Smooth muscle cell of the coronary artery (primary cell): ENCODE measurements at places on chromosomes 1 and 21. TPM values are rescaled to one million over a fixed set of nuclear protein-coding genes. Genes with fewer than 3 reads are reported as not detected.

The DAB1 gene
- 0.23 TPM in 1 of 2 replicates, not detected in the other for total RNA-seq

The TAS1R1 gene
- 0.12 and 0.15 TPM in 2 replicates for total RNA-seq

The ROR1 gene
- total RNA-seq, result 7.4 and 15.1 TPM in 2 replicates

The TTC22 gene
- not detected in 2 replicates for total RNA-seq

The LEMD1 gene
- total RNA-seq, result not detected in 2 replicates

The TMEM200B gene
- total RNA-seq, result 1.7 and 9.2 TPM in 2 replicates

The NAV1 gene
- total RNA-seq, result 6.9 and 26.6 TPM in 2 replicates

The OVAAL gene
- not detected in 2 replicates for total RNA-seq

The SH3D21 gene
- total RNA-seq, result 2.7 and 3.2 TPM in 2 replicates

The PHACTR4 gene
- total RNA-seq, result 1.9 and 4.3 TPM in 2 replicates

The TFF2 gene
- total RNA-seq, result not detected in 2 replicates

The HHAT gene
- 1.1 and 3.9 TPM in 2 replicates for total RNA-seq

The SPRR3 gene
- not detected in 2 replicates for total RNA-seq

The PTGS2 gene
- 3.5 and 20.8 TPM in 2 replicates for total RNA-seq

The ECM1 gene
- 7.6 and 8.4 TPM in 2 replicates for total RNA-seq

The CCDC17 gene
- total RNA-seq, result 0.35 and 0.45 TPM in 2 replicates

The LEFTY2 gene
- 0.08 TPM in 1 of 2 replicates, not detected in the other for total RNA-seq

The HTR1D gene
- total RNA-seq, result 0.08 TPM in 1 of 2 replicates, not detected in the other

The CBR3 gene
- 10.4 and 32.2 TPM in 2 replicates for total RNA-seq

The HAPLN2 gene
- total RNA-seq, result not detected in 2 replicates

The PLCH2 gene
- 0.08 TPM in 1 of 2 replicates, not detected in the other for total RNA-seq

The SMIM34 gene
- total RNA-seq, result not detected in 2 replicates
